ENCODE measurements at places on chromosomes 16 and 17.

GRCh38 chr16:80273635-80274538, 266.9 kb upstream of the DYNLRB2 start:
- no peak for DNase-seq

- no peak for DNase-seq
Observed at GRCh38 chr17:50799582-50799981, 32.3 kb upstream of the ANKRD40CL start.

GRCh38 chr17:39360537-39360936, 40.9 kb downstream of the FBXL20 start:
- no peak for DNase-seq

GRCh38 chr17:27513849-27514248, 57.6 kb downstream of the KSR1 start:
- no peak for DNase-seq

DNA sequence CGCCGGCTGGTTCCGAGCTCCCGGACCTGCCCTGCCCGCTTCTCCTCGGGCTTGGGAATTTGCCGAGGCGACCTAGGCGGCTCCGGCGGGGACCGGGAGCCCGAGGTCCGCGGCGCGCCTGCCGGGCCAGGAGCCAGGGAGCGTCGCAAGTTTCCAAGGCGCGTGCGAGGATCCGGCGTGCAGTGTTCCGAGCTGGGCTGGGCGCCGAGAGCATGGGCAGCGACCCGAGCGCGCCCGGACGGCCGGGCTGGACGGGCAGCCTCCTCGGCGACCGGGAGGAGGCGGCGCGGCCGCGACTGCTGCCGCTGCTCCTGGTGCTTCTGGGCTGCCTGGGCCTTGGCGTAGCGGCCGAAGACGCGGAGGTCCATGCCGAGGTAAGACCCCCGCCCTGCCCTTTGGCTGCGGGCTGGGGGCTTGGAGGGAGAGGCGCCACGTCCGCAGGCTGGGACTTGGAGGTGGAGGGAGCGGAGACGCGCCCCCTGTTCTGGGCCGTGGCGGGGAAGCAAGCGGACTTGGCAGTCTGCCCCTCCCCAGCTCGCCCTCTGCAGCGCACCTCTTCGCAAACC, 668 bp downstream of the MMP15 start:
- DNase-seq: no peak

DNA sequence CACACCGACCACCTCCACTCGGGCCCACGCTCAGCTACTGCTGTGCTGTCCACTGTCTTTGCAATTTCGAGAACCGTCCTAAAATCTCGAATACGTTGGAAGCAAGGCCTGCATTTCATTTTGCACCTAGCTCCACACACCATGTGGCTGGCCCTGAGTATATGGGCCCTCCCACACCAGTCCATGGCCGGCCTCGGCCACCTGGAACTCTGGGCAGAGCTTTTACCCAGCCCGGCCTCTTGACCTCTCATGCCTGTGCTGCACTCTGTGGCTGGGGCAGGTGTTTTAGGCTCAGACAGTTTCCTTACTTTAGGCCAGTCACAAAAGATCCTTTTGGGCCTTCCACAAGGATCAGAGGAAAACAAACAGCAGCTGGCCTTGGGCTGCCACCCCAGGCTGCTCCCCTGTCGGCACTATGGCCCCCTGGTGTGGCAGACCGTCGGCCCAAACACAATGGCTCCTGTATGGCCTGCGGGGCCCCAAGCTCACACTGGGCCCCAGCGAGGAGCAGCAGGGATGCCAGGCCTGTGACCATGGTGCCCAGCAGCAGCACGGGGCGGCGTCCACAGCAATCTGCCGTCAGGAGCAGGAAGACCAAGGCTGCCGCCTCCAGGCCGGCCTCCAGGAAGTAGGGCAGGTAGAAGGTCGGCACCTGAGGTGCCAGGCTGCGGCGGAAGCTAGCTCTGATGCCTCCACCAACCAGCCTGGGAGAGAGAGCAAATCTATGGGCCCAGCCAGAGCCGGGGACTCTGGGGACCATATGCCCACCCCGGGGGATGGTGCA, 2.5 kb downstream of the SLC22A31 start:
- DNase-seq: no peak

DNA sequence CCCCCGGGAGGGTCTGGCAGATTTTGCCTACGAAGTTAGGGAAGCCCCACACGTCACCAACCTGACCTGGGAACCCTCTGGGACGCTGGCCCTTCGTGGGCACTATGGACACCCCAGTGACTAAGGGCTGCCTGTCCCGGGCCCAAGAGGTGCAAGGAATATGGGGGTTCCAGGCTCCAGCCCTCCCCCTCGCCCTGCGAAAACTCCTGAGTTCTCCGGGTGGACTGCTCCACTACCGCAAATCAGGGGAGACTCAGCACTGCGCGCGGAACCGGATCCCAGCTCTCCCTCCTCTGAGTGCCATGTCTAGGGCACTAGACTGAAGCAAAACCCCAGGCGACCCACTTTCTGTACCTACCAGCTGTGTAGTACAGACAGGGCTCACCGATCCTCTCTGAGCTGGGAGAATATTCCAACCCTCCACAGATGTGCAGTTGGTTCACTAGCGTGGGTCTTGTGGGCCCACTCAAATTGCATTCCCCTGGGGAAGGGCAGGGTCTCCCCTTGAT, at the start of gene ARL5C:
Gene ARL5C, minus strand, starts transcription at position 321 of the 509 bp plus-strand sequence. CDS start 401 bp downstream, outside the sequence.
- DNase-seq: no peak

DNA sequence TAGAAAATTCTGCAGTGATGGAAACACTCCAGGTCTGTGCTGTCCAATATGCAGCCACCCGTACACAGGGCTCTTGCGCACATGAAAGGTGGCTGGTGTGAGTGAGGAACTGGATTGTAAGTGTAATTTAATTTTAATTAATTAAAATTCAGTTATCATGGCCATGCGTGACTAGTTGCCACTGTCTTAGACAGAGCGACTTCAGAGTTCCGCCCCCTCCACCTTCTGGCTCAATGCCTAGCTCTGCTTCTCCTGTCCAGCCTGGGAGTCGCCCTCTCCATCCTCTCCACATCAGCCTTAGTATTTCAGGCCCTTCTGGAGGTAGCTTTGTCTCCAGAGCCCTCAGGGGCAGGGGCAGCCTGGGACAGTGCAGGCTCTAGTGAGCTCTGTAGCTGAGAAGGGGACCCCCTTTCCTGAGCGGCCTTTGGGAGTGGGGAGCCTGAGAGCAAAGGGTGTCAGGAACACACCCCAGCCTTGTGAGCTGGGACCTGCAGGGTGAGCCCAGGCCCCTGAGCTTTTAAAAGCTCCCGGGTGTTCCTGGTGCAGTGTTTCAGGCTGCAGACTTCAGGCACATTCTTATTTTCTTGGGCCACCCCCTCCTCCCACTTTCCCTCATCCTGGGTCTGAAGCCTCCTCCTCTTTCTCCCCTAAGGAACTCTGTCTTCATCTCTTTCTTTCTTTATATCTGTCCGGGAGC, 99.4 kb downstream of the IRF8 start:
- DNase-seq: no peak

- no peak for DNase-seq
Observed at GRCh38 chr16:72639494-72639893, 408.4 kb downstream of the ZFHX3 start.

- DNase-seq: no peak
Observed at GRCh38 chr17:11948789-11949188, 48.5 kb downstream of the ZNF18 start.

GRCh38 chr17:80754846-80755245, 210.2 kb downstream of the RPTOR start:
- no peak for DNase-seq

GRCh38 chr17:80833952-80834892, 157.4 kb upstream of the CHMP6 start:
- peak; percentile 34 for DNase-seq

DNA sequence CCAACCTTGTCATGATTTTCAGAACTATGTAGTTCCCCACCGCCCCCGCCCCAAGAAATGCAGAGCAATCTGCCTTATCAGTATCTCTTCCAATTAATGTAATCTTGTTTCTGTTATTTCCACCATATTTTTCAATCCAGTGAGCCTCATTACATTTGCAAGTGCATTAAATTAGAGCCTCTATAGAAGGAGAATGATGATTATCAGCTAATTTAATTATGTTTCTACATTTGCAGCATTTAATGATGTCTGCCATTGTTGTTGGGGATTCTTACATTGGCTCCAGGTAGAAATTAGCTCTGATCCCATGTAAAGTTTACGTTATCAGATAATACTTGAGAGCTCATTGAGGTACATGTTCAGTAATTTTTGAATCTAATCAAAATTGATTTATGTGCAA, 707.0 kb upstream of the RBFOX1 start:
- no peak for DNase-seq

- DNase-seq: no peak
Observed at GRCh38 chr17:37148156-37148555, 199.4 kb downstream of the AATF start.

GRCh38 chr17:11871773-11872172, 125.5 kb downstream of the ZNF18 start:
- DNase-seq: no peak

DNA sequence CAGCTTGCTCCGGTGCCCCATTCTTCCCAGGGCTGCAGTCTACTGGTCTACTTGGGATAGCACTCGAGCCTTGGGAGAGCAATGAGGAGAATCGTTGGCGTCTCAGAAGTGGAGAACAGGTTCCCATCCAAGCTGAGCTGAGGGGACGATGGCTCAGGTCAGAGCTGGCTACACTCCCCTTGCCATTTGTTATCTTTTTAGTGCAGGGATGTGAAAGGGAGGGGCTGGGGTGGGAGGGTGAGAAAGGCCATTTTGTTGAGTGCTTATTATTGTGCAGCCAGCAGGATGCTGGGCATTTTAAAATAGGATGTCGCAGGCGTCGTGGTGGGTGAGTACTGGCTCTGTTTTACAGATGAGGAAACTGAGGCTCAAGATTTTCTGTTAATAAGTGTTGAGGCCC, 410.8 kb downstream of the SNX29 start:
- no peak for DNase-seq

GRCh38 chr17:43129671-43130010, 4.5 kb upstream of the BRCA1 start:
- DNase-seq: no peak

DNA sequence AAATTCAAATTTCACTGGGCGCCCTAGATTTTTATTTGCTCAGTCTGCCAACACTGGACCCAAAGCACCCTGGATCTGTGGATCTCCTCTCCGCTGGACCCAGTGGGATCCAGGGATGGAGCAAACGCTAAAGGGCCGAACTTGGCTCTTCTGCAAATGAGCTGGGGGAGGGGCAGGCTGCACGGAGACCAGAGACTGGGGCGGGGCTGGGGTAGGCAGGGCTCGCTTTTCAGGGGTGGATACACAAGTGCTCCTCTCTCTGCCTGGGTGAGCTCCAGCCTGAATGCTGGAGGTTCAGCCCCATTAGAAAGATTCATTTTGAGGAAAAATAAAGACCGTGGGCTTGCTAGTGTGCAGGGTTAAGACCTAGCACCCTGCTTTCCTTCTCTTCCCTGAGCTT, 8.9 kb downstream of the CBX4 start:
- DNase-seq: no peak

GRCh38 chr16:31356566-31357323, 1.8 kb downstream of the ITGAX start:
- no peak for DNase-seq

- no peak for DNase-seq
Observed at GRCh38 chr16:17836868-17837602, 366.3 kb upstream of the XYLT1 start.

GRCh38 chr17:10166176-10166935, 32.0 kb downstream of the GAS7 start:
- DNase-seq: no peak

DNA sequence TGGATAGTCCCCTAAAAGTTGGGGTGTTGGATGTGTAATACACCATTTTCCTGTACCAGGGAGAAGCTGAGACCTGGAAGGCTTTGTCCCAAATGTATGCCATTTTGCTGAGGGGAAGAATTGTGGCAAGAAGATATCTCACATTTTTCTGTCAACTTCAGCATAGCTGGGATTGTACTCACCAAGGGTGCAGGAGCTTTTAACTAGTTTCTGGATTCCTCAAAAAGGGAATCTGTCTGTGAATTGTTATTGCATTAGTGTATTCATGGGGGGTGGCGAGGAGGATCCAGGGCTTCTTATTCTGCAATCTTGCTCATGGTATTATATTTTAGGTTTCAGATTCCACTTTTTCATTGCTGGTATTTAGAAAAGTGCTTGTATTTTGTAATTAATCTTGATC, 208.2 kb upstream of the MYOCD start:
- no peak for DNase-seq

- DNase-seq: no peak
Observed at GRCh38 chr17:80949451-80950421, 41.9 kb upstream of the CHMP6 start.

- no peak for DNase-seq
Observed at GRCh38 chr17:49443862-49444261, 29.2 kb upstream of the PHB1 start.

GRCh38 chr17:77478281-77478680, 337.5 kb downstream of the SEC14L1 start:
- no peak for DNase-seq

- DNase-seq: no peak
Observed at GRCh38 chr17:67411397-67411796, 34.3 kb downstream of the PITPNC1 start.
